ENCODE measurements at places on chromosomes 11 and 22. TPM values are rescaled to one million over a fixed set of nuclear protein-coding genes. Genes with fewer than 3 reads are reported as not detected.

Gene ALX4
- under 0.01 TPM for total RNA-seq

Gene CDC42EP2
- total RNA-seq = 17.2 TPM

Gene TEX12
- total RNA-seq = 0.11 TPM

Gene KRTAP5-11
- not detected for total RNA-seq

Gene KRTAP5-10
- total RNA-seq = not detected

Gene IL17RA
- 7.7 TPM for total RNA-seq

Gene SERPINH1
- total RNA-seq = 1,842 TPM

Gene GAB2
- total RNA-seq = 8.3 TPM

Gene IRAG1
- total RNA-seq = 22.6 TPM

Gene MIAT
- 1.5 TPM for total RNA-seq

Gene CTTN
- 530 TPM for total RNA-seq

Gene SH3BP1
- 11.7 TPM for total RNA-seq

Gene C11orf52
- 0.25 TPM for total RNA-seq

Gene HBE1
- not detected for total RNA-seq

Gene YAP1
- 240 TPM for total RNA-seq

Gene CHADL
- 1.4 TPM for total RNA-seq

Gene OAF
- total RNA-seq = 43.6 TPM
